Stimulated activated CD8-positive, alpha-beta memory T cell treated with anti-CD3 and anti-CD28 coated beads, Interleukin-4, amount 100 ng/mL, for 1 hour (primary cell): ENCODE measurements at places on chromosomes 16 and 17.
A peak's percentile ranks its signal among the peaks of the same experiment; 100 is the strongest.

DNA sequence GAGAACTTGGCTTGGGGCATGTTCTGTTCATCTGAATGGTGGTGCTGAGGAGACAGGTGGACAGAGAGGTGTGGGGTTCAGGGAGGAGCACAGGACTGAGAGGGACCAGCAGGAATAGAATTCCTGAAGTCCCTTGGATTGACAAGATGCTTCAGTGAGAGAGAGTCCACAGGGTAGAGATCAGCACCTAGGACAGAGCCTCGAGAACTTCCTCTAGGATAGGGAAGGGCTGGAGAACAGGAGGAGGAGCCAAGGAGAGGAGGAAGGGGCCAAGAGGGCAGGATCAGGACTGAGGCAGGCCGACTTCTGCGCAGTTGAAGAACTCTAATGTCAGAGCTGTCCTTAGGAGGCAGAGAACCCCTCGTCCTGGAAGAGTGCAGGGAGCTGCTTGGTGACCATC, 138.4 kb downstream of the PRKCB start:
- DNase-seq, result no peak

DNA sequence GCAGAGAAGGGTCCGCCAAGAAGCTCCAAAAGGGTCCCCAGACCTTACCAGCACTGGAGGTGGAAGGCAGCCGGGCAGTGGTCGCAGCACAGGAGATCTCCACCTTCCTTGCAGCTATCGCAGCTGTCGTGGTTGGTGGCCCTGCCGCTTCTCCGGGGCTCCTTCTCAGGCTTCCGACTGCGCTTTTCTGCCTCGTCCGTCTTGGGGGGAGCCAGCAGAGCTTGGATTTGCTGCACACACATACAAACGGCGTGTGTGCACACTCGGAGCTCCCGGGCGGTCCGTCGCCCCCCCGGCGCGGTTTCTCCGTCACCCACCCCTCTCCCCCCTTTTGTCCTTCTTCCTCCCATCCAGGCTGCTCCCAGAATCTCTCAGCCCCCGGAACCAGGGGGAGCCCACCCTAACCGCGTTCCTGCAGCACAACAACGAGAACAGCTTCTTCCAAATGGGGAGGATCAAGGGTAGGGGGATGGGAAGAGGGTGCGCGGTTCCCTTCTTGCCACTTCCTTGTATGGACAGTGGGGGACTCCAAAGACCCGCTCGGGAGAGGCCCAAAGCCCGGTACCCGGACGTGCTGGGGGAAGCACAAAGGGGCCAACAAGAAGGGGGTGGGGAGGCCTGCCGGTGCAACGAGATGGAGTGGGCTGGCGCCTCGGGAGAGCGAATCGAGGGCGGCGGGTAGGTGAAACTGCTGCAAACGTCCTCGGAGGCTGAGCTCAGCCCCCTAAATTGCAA, 1.1 kb downstream of the PHF12 start:
- DNase-seq, result peak; percentile 15

- no peak for DNase-seq
Measured at GRCh38 chr17:35870906-35871819, 2.5 kb upstream of the HEATR9 start.

DNA sequence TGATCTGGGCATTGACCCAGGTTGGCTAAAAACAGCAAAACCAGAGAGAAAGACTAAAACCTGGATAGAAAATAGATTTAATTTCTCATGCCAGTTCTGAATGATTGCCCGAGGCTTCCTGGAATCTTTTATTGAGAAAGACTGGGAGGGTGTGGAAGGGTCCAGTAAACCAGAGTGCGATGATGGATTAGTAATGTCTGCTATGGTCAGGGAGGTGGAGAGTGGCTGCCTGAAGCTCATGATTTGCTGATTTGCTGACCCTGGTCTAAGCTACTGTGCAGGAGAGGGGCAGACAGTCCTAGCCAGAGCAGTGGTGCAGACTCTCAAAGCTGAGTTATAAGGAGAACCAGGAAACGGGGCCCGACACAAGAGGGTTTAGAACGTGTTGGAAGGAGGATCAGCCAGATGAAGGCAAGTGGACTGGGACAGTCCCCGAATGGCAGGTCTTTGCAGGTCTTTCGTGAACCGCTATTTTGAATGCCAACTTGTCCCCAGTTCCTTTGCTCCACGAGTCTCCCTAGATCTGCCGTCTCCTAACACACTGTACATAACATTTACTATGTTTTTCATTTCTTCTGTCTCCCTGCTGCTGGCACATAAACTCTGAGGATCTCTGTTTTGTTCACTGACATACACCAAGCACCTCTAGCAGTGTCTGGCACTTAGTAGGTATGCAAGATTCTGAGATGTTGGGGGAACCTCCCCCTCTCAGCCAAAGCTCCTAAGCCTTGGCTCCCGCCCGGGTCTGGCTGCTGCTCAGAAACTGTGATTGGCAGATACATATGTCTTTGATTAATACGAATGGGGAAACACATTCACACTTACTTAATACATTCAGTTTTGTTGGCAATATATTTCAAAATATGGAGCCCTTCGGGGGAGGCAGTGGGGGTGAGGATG, 237.3 kb upstream of the TNRC6C start:
- DNase-seq, result no peak

DNA sequence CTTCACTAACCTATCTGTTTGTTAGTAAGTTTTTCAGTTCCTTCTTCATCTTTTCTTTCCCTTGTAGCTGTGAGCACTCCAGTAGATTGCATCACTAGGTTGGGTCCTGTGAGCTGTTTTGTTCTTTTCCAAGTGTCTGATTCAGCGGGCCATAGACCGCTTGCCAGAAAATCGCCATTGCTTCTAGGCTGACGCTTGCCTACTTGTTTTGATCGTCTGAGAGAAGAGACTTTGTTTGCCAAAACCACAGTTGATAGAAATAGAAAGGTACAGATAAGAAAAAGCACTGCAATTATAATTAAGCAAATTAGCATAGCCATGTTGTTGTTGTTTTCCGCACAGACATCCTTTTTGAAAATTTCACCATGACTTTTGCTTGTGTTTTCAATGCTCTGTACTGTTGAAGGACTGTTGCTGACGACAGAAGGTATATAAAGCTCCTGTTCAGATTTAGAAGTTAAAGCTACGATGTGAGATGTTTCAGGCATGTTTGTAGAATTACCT, 3.1 kb downstream of the EVI2A start:
- peak; percentile 21 for DNase-seq

DNA sequence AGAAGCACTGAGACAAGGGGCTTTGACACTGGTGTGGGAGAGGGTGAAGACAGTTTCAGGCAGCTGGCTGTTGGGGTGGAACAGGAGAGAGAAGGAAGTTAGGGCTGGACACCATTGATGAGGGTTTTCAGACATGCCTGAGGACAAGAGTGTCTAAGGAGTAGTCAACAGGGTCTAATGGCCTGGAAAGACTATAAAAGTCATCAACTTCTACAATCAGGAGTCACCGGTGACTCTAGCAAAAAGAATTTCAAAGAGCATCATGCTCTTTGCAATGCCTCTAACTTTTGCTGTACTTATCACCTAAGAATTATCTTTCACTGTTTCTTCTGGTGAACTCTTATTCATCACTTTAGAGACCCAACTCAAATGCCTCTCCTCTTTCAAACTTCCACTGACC, 213.9 kb downstream of the C16orf78 start:
- DNase-seq, result no peak

- no peak for DNase-seq
Measured at GRCh38 chr16:526181-527014, 1.1 kb upstream of the CAPN15 start.

DNA sequence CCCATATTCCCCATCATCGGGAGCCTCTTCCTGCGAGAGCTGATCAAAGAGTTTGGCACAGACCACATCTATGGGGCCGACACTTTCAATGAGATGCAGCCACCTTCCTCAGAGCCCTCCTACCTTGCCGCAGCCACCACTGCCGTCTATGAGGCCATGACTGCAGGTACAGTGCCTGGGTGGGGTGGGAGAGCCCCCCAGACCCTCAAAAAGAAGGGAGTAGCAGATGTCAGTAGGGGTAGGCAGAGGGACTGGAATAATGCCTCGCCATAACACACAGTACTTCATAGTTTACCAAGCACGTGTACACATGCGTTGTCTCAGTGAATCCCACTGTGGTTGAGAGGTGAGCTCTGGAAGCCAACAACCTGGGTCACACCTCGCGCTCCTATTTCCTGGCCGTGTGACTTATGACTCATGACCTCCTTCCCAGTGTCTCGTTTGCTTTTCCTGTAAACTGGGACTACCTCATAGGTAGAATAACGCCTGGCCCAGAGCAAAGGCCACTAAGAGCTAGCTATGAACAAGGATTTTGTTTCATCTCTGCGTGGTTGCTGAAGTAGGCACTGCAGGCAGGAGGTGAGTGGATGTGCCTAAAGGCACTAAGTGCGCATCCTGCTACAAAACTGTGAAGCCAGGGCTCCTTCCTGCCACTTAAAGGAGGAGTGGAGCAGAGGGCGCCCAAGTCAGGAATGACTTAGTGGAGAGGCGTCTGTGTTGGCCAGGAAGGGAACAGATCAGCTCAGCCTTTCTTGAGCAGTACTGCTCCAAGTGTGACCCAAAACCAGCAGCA, 5.2 kb downstream of the NAGLU start:
- DNase-seq, result no peak

DNA sequence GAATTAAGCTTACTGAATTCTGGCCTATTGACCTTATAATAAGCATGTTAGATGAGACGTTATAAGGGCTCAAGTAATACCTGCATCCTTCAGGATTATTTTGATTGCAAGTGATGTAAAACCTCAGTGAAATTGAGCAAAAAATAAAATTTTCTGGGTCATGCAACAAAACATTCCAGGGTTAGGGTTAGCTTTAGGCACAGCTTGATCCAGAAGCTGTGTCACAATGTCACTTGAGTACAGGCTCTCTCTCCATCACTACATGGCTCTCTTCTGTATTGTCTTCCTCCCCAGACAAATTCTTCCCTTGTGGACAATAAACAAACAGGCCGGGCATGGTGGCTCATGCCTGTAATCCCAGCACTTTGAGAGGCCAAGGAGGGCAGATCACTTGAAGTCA, 3.6 kb upstream of the NUP93 start:
- no peak for DNase-seq

DNA sequence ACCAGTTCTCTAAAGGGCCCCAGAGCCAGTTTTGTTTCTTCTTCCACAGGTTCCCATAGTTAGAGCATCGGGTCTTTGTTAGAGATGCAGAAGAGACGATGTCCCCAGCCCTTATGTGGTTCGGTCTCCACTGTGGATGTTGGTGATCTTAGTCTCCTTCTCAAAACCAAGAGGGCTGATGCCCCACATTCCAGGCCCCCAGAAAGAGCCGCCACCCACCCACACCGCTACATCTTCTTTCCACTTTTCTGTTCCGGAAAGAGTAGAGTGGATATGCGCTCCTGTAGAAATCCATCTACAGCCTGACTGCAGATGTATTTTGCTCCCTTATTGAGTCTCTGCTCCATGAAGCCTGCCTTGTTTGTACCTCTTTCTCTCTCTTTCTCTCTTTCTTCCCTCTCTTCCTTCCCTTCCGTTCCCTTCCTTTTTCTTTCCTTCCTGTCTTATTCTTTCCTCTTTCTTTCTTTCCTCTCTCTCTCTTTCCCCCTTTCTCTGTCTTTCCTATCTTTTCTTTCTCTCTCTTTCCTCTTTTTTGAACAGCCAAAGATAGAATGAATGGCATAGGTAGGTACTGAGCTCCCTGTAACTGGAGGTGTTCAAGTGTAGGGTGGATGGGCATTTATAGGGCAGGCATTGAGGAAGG, 224.3 kb downstream of the SEC14L1 start:
- DNase-seq, result no peak

- no peak for DNase-seq
Measured at GRCh38 chr16:68086336-68086841, 1.2 kb downstream of the NFATC3 start.

DNA sequence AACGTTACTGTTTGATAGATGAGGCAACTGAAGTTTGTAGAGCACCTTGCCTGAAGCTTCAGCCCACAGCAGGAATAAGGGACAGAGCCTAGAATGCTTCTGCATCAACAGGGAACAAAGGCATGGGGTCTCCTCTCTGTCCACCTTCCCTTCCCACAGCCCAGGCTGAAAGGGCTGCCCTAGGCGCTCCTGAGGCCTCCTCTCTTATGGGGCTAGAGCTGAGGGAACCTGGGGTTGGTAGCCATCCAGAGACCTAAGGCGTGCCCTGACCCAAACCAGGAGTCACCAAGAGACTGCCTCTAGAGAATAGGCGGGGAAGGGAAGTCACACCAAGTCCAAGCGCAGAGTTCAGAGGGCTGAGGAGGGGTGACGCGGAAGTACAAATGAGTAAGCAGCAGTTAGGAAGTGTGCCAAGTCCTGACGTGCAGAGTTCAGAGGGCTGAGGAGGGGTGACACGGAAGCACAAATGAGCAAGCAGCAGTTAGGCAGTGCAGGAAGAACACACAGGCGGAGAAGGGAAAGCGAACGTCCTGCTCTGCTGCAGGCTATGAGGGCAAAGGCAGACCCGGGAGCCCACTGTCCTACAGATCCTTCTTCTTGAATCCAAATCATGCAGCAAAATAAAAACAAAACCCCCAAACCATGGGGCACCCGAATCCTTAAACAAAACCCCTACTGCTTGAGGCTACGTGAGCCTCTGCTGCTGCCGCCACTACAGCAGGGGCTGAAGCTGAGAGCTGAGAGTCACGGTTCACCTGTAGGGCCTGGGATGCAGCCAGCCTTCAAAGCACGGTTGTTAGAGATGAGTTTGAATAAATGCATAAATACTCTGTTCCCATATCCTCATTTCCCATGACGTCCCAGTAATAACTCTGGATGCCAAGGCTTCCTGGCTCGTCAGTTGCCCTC, 2.7 kb upstream of the SPG7 start:
- peak; percentile 77 for DNase-seq

DNA sequence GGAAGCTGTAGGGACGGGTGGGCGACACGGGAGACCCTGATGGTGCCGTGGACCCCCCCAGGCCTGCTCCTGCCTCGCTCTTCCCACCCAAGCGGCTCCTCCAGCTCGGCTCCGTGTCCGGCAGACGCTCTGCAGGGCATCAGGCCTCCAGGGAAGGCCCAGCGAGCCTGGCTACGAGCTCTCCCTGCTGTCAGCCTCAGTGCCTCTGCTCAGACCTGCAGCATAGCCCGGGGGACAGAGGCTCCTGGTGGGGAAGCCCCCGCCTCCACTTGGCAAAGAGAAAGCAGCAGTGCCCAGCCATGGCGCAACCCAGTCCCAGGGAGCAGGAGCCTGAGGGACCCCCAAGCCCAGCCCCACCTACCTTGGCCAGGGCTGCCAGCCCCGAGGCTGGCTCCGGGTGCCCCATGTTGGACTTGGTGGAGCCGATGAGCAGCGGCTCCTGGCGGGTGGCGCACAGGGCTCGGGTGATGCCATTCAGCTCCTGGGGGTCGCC, 5.9 kb downstream of the FASN start:
- DNase-seq, result no peak

- no peak for DNase-seq
Measured at GRCh38 chr16:6356911-6357310, 975.7 kb upstream of the RBFOX1 start.

- DNase-seq, result no peak
Measured at GRCh38 chr17:66947311-66947710, 17.2 kb upstream of the CACNG4 start.

GRCh38 chr17:68455901-68456338, 1.4 kb downstream of the WIPI1 start:
- no peak for DNase-seq

DNA sequence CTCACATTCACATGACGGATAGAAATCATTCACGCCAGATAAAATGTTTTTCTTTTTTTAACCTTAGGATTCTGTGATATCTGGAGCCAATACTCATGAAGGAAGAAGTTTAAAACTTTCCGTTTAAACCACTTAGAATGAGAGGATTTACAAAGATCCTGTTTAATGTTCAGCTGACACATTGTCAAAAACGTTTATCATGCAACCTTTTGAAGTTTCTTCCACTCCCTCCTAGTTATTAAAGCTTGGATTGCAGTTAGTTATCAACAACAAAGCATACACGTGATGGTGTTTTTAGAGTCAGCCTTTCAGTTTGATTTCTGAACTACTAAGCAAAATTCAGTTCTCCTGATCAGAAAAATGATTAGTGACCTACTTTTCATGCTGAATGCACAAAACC, 143.3 kb upstream of the AXIN2 start:
- no peak for DNase-seq
